ENCODE measurements at places on chromosomes 5 and 9.

- DNase-seq = peak; percentile 23
Observed at GRCh38 chr5:172133359-172134029, 54.5 kb downstream of the STK10 start.

GRCh38 chr9:137917795-137918194 is 40.2 kb downstream of the CACNA1B start:
- DNase-seq = no peak

DNA sequence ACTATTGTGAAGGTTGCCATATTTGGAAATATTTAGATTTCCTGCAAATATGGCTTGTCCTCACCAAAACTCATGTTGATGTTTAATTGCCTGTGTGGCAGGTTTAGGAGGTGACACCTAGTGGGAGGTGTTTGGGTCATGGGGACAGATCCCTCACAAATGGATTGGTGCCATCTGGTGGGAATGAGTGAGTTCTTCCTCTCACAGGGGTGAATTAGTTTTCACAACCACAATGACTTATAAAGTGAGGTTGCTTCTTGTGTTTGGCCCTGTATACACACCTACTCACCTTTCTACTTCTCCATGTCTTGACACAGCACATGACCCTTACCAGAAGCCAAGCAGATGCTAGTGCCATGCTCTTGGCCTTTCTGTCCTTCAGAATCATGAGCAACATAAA is 41.1 kb downstream of the ISOC1 start:
- no peak for DNase-seq

DNA sequence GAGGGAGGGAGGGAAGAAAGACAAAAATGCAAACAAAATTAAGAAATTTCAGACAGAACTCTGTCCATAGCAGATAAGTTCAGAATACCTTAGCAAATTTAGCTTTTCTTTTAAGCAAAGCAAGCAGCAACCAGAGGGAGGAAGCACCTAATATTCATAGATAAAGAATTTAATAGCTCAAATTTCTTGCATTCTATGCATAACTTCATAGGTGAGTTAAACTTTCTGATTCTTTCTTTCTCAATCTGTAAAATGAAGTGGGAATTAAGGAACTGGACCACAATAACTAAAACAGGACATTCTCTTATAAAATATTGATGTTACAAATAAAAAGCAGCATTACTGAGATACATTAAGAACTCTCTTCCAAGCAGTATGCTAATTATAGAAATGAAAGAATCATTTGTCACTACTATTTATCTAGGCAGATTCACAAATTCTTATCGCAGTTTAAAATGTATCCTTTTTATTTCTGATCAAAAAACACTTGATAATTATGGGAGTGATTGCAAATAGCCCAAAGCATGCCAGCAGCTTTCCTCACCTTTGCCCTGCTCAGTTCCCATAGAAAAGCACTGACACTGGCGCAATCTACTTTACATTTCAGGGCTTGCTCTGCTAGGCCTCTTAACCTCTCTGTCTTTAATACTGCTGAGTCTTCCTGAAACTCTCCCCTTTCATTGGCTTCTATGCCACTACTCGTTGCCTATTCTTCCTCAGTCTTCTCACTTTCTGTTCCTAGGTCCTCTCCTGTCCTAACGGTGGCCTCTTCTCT is 341.8 kb downstream of the PIK3R1 start:
- no peak for DNase-seq

DNA sequence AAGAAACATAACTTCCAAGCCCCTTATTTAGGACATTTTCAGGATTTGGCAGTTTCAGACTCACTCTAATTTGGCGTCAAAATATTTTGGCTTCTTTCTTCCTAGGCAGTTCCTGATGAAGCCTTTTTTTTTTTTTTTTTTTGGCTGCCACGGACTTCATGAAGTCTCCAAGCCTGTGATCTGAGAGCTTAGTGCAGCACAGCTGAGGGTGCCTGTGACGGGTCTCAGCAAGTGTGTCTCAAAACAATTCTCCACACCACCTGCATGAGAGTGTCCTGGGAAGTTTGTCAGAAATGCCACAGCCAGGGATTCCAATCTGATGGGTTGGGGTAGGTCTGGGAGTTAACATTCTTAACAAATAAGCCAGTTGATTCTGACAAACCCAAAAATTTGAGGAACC is 6.0 kb upstream of the ESM1 start:
- no peak for DNase-seq

- no peak for DNase-seq
Observed at GRCh38 chr5:97888439-97888838, 705.4 kb upstream of the RIOK2 start.

- DNase-seq = no peak
Observed at GRCh38 chr5:35229076-35230037, 930 bp downstream of the PRLR start.

DNA sequence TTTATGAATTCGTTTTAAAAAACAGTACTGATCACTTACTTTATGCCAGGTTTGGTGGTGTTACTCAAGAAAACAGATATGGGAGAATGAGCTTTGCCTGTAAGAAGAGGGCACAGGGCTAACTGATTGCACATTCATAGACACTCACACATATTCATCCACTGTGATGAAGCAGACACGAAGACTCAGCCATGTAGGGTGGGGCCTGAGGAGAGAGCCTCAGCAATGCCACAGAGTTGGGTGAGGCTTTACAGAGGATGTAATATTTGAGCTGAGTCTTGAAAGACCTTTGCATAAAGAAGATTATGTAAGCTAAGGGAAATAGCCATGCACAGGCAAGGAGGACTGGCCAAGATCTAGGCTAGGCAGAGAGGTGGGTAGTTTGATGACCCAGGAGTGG is 472.8 kb downstream of the PSAT1 start:
- no peak for DNase-seq

DNA sequence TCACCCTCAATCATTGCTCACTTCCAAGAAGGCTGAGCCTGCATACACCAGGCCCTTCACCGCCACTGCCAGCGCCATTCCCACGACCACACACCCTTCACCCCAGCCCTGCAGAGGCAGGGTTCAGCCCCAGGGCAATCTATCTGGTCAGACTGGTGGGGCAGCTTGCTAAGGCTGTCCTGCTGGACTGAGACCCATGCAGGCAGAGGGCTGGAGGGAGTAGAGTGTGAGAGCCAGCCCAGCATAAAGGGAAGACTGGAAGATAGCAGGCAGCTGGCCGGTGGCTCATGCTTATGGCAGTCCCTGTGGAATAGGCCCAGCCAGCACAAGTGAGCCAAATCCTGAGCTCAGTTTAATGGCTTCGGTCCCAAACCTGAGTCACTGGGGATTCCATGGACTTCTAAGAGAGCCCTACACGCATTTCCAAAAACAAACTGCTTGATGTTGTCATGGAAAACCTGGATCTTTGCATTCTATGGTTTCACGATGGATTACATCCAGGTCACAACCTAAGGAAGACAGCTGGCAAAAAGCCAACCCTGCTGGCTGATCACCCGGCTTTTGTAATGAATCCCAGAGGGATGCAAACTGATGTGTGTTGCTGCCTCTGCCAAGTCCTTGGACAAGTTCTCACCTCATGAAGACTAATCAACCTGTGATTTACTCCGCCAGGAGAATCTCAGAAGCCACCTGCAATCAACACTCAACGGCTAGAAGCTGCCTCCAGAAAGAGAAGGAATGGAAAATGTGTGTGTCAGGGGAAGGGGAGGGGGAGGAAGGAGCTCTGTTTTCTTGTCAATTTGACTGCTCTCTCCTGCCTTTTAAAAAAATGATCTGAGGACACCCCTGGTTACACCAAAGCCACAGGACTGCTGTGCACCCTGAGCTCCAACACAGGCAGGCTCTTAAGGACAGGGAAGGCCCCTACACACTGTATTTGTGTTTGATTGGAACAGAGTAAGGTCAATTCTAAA is 143.6 kb downstream of the LHFPL2 start:
- no peak for DNase-seq

GRCh38 chr5:158434749-158435148 is 575.8 kb upstream of the CLINT1 start:
- no peak for DNase-seq

DNA sequence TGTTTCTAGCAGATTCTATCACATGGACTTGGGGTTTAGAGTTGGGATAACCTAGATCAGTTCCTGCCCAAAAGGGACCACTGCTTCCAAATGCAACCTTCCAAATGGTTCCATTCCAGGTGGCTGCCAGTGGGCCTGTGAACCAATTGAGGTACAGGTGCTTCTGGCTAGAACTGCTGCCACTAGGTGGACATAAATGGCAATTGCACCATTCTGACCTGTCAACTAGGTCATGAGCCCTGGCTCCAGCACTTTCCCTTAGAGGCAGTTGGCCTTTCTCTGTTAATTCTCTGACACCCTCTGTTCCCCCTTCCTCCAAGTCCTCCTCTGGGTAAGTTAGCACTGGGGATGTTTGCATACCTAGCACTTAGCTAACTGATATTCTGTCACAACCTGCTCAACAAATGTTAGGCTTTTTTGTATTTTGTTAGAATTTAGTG is 16.6 kb upstream of the HEMGN start:
- peak; percentile 56 for DNase-seq

DNA sequence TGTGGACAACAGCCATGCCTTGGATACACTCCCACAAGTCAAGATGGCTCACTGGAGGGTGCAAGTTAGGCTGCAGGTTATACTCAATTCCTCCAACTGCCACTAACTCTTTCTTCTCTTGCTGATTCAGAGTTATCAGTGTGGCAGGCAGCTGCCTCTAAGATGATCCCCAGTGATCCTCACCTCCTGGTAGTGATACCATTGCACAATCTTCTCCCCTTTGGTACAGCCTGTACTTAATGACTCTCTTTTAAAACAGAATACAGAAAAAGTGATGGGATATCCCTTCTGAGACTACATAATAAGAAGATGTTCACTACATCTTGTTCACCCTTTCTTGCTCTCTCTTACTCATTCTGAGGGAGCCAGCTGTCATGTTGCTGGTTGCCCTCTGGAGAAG is 323.1 kb downstream of the RAB3C start:
- DNase-seq = no peak

DNA sequence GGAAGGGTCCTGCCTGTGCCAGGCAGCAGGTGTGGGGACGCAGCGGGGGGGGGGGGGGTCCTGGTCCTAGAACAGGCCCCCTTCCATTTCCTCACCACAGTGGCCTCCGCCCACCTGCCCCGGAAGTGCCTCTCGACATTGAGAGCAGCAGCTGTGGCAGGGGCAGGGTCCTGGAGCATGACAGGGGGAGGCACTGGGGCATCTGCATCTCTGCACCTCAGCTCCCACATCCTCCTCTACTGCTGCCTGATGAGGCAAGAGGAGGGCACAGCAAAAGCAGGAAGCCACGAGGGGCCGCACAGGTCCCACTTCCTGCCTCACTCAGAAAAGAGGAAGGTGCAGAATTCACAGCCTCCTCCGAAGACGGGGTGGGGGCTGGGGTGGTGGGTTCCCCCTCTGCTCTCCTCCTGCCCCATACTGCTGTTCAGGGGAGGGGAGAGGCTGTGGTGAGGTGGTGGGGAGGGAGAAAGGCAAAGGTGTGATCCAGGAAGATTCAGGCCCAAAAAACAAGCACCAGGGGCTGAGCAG is 14.8 kb downstream of the AKNA start:
- peak; percentile 88 for DNase-seq

DNA sequence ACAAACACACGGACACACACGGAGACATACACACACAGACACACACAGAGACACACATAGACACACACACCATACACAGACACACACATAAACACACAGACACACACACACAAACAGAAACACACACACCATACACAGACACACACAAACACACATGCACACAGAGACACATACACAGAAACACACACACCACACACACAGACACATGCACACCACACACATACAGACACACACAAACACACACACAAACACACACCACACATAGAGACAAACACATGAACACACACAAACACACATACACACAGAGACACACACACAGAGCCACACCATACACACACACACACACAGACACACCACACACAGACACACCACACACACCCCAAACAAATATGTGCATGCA is 152.7 kb upstream of the FOXD4L5 start:
- no peak for DNase-seq

- no peak for DNase-seq
Observed at GRCh38 chr9:91972076-91972626, 22.1 kb upstream of the ROR2 start.

- no peak for DNase-seq
Observed at GRCh38 chr5:10746711-10747110, 14.3 kb downstream of the DAP start.

DNA sequence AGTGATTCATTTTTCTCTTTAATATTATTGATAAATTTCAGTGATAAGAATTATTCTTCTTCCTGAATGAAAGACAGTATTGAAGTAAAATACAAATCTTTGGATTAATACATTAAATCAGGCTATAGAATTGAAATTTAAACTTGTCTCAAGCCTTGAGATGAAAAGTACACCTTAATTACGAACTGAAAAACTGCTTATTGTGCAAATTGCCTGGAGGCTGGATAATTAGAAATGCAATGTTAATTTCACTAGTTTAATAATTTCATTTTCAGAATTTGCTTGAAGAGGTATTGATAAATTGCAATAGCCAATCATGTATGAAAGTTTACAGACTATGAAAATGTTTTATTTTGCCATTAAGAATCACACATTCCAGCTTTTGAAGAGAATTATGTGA is 11.0 kb upstream of the CCNH start:
- DNase-seq = no peak

DNA sequence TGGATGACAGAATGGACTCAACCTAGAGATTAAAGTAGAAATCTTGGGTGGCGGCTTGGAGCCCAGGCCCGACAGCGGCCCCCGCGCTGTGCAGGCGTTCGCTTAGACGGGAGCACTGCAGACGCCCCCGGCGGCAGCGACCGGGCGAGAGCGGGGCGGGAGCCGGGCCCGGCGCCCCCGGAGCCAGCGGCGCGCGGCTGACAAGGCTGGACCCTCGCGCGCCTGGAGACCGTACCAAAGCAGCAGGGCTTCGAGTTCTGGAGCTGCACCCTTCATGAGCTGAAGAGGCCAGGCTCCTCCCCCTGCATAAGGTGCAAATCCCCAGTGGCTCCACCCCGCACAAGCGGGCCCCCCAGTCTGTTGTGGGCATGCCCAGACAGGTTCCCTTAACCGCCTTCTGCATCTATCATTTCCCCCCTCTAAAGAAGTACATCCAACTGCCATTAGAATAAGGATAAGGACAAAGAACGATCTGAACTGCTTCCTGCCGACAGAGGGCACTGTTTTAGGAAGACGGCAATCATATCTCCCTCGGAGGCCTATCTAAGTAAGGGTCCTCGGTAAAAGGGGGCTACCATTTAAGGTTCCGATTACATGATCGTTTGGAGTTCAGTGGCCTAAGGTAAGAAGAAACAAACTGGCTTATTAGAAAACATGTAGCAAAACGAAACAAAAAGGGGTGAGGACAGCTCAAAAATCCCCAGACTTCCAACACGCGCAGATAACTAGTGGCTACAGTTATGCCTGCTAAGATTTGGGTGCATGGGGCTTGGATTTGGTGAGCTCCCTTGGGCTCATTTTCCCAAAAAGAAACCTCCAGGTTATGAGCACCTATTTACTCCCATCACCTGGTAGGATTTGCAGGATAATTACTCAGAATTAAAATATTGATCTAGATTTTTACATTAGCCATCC is 66.3 kb downstream of the RGMB start:
- no peak for DNase-seq

GRCh38 chr5:133658327-133658726 is 46.0 kb upstream of the FSTL4 start:
- no peak for DNase-seq

Data from activated gamma-delta T cell treated with Interleukin-2 at 50 U/mL for 16 hours (primary cell).